Effector memory CD8-positive, alpha-beta T cell (primary cell): ENCODE measurements at places on chromosomes 6 and 20.

DNA sequence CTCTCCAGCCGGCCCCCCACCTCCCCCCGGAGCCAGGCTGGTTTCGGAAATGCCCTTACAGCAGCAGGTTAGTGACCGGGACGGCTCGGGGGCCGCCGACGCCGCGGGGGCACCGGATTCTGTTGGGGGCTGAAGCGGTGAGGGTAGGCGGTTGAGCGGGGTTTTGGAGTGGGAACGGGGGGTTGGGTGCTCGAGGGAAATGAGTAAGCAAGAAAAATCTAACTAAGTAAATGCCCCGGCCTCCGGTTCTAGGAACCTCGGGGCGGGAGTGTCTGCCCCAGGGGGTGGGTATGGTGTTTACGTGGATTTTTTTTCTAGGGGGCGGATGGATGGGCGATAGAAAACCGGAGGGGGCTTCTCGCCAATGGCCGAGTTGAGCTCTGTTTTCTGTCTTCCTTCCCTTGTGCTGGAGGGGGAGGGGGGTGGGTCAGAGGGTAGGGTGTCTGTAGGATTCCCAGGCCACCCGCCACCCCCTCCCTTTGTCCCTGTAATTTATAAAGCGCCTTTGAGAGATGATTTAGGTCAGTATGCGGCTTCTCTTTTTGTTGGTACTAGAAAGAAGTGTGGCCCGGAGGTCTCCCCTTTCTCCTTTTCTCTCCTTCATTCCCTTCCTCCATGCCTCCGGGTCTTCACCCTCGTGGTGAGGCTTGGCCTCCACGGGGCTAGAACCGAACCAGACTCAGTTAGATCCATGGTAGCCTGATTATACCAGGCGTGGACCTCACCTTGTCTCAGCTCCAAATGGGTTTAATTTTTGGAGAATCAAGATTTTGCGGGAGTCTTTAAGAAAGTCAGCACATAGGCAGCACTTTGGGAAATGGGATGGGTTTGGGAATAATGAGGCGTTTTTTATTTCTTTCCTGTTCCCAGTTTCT, 2.3 kb downstream of the E2F3 start:
- peak; percentile 49 for DNase-seq

DNA sequence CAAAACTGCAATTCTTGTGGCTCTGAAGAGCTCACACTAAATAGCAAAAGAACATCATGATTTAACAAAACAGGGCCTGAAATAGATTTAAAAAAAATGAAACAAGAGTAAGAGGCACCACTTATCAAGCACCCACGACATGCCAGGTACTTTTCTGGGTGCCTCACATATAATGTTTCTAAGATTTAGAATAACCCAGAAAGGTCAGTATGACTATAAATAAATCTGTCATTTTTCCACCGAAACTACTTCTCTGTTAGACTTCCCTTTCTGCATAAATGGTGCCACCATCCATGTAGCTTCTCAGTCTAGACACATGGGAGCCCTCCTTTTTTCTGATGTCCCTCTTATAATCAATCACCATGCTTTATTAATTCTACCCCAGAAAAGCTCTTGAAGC, 652.4 kb upstream of the CHD6 start:
- no peak for DNase-seq

DNA sequence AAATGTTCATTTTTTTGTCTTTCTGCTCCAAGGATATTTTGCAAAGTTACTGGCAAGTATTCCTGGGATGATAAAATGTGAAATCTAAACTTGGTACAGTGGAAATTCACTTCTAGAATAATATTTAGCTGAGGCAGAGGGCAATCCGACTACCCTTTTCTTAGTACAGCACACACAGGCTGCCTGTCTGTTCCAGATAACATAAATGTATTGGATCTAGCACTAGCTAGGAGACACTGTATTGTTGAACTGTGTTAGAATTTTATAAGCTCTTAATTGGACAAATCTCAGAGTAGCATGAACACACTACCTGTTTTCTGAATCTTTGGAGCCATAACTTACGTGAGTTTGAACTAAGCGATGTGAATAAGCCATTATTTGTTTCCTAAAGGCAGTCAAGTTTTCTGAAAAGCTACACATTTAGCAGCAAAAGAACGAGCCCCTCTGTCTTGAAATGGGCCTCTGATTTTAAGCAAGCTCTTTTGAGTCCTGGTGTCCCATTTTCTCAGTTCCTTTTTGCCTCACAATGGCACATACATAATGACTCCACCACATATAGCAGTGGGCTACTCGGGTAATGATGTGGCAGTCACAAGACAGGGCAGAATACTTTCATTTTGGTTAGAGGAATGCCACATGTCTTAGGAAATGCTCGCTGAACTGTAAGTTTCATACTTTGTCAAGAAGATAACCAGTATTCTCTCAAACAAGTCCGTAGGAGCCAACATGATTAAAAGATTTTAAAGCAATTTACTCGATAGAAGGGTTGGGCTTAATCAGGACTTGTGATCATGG, 116.5 kb upstream of the ESR1 start:
- peak; percentile 6 for DNase-seq

DNA sequence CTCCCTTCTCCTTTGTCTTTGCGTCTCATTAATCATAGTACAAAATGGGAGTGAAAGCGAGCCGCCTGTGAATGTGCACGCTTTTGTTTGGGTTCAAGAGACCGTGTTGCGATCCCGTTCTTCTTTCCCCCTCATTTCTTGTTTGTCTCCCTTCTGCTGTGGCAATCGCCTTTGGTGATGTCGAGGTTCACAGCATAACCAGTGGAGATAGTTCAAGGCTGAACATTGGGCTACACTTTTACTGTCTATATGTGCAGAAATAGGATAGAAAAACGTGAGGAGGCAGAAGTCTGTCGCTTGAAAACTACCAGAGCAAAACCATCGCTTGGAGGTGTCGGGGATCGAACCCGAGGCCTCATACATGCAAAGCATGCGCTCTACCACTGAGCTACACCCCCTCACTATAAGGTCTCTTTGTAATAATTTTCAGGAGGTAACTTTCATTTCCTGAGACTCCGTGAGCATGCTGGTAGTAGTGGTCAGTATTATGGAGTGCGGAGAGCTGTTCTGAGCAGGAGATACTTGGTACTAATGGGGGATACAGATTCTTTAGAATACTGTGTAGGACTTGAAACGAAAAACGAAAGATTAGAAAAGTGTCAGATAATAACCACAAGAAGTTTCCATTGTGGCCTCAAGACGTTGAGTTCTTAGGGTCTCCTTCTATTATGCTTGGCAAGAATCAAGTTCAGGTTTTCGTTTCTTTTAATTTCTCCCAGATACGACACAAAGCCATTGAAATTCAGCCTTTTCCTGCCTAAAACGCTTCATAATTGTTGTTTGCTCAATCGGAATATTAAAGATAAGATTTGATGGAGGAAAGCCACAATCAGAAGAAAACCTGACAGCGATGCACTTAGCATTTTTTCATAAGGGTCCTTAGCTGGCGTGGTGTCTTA, 106.6 kb downstream of the TRIM27 start:
- no peak for DNase-seq

- DNase-seq: peak; percentile 14
These were observed 7.7 kb upstream of the FOXF2 start for GRCh38 chr6:1381481-1382330.

DNA sequence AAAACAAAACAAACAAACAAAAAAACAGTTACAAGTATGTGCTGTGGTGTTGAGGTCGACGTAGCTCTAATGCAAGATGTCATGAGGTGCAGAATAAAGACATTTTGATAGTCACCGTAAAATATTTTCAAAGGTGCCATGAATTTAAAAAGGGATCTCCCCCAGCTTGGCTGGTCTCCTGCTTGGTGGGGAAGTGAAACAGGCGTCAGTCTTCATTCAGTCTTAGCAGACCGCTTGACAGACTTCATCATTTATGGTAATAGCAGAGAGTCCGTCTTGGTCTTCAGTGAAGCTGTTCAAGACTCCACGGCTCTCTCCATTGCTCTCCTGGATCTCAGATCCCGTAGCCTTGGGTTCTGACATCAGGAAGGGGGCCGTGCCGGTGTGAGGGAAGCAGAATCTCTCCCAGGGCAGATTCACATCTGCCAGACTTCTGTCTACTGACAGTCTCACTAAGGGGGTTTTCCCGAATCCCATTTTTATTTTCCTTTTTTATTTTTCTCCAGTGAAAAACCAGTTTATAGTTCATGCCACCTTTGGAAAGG, 1.6 kb downstream of the SLC24A3 start:
- DNase-seq: no peak

- DNase-seq: no peak
These were observed 112.0 kb upstream of the BEND6 start for GRCh38 chr6:56842686-56843475.

GRCh38 chr20:11076434-11077105, 402.8 kb upstream of the JAG1 start:
- no peak for DNase-seq

DNA sequence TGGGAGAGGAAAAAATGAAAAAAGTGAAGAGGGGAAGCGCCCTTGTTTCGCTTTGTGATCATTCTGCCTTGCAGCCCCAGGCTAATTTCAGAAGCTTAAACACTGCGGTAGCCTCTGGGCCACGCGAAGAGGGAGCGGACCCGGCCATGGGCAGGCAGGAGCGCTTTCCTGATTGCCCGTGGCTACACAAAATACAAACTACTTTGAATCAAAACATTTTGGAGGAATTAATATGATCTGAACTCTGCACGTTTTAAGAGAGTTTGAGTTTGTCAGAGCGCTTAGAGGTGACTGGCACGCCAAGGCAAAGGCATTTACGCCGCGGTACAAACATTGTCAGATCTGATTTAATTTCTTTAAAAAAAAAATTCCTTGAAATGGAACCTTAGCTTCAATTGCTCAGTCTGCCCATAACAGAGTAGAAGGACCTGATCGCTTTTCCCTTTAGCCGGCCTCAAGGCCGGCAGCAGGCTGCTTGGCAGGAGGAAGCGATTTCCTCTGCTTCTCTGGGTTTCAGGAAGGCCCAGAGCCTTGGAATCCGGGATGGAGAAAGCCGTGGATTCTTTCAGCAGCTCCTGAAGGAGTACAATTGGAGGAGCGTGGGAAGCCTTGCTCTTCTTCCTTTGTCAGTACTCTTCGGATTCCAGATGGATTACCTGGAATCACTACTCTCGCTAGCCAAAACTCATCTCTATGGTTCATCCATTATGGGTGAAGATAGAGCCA, 9.7 kb downstream of the TFAP2D start:
- no peak for DNase-seq

- no peak for DNase-seq
These were observed at the start of gene CALHM5 for GRCh38 chr6:116511424-116512110. CALHM5 (plus strand) TSS chr6:116511639; CDS start chr6:116511697, 58 bp downstream.

- no peak for DNase-seq
These were observed 74.7 kb downstream of the FAM217A start for GRCh38 chr6:4004249-4004648.

DNA sequence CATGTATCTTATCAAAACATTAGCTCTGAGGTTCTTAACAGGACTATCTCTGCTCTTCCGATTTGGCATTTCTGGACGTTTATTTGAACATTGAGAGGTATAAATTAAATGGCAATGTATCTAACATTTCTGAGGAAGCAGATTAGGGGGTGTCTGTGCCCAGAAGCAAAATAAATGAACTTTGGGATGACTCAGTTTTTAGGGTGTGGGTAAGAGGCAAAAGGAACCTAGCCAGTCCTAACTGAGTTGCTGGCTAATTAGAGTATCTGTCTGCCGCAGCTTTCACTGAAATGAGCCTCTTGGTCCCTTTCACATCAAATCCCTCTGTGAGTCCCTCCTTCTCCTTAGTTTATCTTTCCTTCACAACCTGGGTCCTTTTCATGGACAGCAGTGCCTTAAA, 1.1 kb downstream of the RNF144B start:
- no peak for DNase-seq

- no peak for DNase-seq
These were observed 88.9 kb downstream of the GINS1 start for GRCh38 chr20:25496165-25496967.

- DNase-seq: no peak
These were observed 10.2 kb upstream of the TMEM170B start for GRCh38 chr6:11527274-11527870.

- DNase-seq: no peak
These were observed 23.2 kb downstream of the DIDO1 start for GRCh38 chr20:62902926-62903615.

DNA sequence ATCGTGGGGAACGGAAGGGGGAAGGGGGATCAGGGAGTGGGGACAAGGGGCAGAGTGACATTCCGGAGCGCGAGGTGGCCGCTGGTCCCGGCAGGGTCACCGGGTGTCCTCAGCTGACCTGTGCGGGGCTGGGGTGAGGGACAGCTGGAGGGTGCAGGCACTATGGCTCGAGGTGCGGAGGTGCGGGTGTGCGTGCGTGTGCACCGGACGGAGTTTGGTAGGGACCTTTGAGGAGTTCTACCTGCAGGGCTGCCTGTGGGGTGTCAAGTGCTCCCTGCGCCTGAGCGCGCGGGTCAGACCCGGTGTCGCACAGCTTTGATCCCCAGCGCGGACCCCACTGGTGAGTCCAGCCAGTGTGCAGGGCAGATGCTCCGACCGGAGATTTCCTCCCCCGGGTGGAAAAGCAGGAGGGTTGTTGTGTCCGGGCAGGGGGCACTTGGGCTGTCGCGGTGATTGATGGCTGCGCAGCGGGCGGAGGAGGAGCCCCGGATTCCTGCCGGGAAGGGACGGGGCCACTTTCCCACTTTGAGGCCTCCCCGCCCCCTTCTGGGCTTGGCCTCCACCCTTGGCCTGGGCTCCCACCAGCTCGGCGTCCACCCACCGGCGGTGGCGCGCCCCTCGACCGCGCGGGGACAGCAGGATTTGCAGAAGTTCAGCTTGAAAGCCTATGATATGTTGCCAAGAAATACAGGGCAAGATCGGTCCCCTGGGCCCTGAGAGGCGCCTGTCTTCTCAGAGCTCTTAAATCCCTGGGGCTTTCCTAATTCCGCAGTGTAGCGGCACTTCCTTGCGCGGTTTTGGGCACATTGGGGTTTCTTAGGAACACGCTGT, 658 bp downstream of the RIN2 start:
- DNase-seq: no peak
